ENCODE measurements at places on chromosomes 16 and 17.
A peak's percentile ranks its signal among the peaks of the same experiment; 100 is the strongest.

DNA sequence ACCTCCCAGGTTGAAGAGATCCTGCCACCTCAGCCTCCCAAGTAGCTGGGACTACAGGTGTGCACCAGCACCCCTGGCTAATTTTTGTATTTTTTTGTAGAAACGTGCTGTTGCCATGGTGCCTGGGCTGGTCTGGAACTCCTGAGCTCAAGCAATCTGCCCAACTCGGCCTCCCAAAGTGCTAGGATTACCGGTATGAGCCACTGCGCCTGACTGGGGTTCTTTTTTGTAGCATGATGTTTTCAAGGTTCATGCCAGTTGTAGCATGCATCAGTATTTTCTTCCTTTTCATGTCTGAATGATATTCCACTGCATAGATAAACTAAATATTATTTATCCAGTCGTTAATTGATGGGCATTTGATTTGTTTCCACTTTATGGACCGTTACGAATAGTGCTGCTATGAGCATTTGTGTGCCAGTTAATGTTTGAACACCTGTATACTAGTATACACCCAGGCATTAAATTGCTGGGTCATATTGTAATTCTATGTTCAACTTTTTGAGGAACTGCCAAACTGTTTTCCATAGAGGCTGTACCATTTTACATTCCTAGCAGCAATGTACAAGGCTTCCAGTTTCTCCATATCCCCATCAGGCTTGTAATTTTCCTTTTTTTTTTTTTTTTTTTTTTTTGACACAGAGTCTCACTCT lies 24.8 kb upstream of the CEP20 start:
- DNase-seq: no peak

GRCh38 chr16:75532142-75532765 lies 3.7 kb downstream of the CHST5 start:
- no peak for DNase-seq

GRCh38 chr17:82030470-82031302 lies 792 bp upstream of the RAC3 start:
- DNase-seq: peak; percentile 93

DNA sequence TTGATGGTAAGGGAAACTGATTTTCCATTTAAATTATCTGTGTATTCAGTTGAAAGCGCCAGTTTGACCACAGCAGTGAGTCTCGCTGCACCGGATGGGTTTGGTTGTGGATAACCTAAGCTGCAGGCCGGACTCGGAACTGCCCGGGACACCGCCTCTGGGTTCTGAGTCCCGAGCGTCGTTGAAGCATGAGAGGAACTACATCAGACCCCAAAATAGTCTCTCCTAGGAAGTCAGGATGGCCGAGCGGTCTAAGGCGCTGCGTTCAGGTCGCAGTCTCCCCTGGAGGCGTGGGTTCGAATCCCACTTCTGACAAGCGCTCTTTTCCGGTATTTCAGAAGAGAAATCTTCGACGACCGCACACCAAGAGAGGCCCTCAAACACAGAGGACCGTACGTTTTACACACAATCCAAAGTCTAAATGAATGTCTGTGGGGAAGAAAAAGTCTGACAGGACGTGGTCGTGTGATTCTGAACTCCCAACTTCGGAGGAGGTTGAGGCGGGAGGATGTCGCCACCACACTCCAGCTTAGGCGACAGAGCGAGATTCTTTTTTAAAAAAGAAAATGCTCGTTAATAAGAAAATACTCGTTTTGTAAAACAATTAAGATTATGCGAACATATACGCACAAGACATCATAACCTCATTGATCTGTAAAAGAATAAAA lies 15.4 kb upstream of the PLLP start:
- peak; percentile 60 for DNase-seq

DNA sequence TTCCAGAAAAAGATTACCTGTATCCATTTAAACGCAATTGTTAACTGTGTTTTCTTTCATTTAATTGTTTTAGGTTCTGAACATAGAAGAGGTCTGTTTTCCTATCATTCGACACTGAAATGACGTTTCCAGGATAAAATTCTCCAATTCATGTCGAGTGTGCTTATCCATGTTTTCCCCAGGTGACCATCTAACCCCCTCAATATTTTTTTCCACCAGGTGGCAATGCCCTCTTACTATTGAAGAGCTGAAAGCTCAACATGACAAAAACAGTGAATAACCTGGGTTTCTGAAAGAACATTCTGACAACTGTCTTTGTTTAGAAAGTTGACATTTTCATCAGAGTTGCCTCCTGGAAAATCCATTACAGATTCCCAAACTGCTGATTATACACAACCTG lies 948.7 kb downstream of the KCNJ2 start:
- DNase-seq: no peak

DNA sequence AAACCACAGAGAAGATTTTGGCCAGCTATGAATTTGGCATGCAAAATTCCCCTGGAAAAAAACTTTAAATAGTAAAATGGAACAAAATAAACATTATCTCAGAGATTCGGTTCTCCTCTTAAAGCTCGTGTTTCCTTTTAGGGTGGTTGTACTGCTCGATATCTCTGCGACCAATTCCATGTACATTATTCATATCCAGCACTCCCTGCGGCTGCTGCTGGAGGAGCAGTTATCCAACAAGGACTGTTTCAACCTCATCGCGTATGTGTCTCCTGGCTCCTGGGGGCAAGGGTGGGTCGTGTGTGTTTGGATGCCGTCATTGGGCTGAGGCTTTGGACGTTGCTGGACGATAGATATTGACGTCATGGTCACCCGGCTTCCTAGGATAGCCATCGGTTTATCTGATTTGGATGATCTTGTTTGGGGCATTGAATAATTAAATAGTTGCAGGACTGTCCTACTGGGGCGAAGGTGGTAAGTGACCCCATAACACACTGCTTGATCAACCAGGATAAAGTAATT lies 33.8 kb downstream of the VWA3A start:
- DNase-seq: no peak

GRCh38 chr17:28065706-28066105 lies 23.2 kb downstream of the NLK start:
- no peak for DNase-seq

GRCh38 chr17:63704259-63704576 lies 4.3 kb upstream of the LIMD2 start:
- DNase-seq: no peak

DNA sequence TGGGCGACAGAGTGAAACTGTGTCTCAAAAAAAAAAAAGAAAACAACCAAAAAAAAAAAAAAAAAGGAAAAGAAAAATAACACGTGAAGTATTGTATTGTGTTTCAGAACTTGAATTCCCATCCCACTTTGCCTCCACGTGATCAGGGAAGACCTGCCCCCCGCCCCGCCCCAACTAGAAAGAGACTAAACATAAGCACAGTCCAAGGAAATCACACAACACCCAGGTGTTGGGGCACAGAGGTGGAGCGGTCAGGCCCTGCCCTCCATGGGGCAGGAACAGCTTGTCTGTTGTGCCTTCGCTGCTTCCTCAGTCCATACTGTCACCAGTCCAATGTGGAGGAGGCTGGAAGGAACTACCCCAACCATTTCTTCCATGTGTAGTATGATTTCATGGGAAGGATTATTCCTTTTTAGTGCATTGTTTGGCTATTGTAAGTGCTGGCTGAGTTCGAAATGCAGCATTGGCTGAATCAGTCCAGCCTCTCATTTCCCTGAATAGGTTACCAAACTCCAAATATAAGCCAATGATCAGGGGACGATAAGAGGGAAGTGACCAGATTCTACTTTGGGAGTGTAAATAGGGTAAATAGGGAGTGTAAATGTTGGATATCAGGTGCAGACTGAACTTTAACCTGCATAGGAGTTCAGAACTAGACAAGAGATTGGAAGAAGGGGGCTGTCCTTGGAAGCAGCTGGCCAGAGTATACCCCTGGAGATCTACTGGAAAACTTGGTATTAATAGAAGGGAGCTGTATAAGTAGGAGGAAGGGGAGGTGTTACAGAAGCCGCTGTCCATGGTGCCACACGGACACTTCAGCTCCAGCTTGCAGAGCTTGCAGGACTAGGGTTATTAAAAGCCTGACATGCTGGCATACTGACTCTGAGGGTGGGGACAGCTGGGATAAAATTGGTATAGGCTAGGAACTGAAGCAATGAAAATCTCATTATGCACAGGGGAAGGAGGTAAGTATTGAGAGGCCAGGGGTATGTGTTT lies 50.7 kb downstream of the TANGO6 start:
- no peak for DNase-seq

- DNase-seq: no peak
Measured at GRCh38 chr17:82517230-82517865, 2.2 kb upstream of the FOXK2 start.

- no peak for DNase-seq
Measured at GRCh38 chr16:3035289-3035971, 1.3 kb downstream of the BICDL2 start.
